ENCODE measurements at places on chromosomes 3 and 15.

- DNase-seq, result peak; percentile 4
Observed at GRCh38 chr3:65436580-65436979, 602.1 kb downstream of the MAGI1 start.

GRCh38 chr3:197478746-197479668 lies 76.8 kb downstream of the BDH1 start:
- DNase-seq, result peak; percentile 84

DNA sequence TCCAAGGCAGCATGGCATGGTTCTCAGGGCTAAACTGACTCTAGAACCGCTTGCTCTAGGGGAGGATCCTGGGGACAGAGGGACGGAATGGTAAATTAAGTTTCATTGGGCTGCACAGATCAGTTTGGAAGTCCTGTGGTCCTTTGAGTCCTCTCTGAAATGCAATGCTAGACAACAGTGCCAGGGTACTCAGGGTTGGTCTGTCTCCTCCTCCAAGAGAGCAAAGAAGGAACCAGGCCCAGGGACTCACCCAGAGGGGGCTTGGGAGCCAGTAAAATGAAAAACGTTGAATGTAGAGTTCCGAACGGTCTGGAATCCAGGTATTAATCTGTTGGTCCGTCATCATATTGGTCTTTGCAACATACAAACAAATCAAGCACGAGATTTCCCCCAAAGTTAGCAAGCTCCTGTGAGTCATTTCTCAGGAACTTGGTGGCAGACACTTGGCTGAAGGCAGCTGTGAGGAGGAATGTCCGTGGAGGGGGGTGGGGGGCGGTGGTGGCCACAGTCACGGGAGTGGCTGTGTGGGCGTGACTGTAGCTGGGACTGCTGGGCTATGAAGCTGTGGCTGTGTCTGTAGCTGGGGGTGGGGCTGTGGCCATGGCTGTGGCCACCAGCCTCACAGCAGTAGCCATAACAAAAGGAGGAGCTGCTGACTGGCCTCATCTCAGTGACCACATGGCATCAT lies 361.0 kb downstream of the SHQ1 start:
- DNase-seq, result peak; percentile 96

DNA sequence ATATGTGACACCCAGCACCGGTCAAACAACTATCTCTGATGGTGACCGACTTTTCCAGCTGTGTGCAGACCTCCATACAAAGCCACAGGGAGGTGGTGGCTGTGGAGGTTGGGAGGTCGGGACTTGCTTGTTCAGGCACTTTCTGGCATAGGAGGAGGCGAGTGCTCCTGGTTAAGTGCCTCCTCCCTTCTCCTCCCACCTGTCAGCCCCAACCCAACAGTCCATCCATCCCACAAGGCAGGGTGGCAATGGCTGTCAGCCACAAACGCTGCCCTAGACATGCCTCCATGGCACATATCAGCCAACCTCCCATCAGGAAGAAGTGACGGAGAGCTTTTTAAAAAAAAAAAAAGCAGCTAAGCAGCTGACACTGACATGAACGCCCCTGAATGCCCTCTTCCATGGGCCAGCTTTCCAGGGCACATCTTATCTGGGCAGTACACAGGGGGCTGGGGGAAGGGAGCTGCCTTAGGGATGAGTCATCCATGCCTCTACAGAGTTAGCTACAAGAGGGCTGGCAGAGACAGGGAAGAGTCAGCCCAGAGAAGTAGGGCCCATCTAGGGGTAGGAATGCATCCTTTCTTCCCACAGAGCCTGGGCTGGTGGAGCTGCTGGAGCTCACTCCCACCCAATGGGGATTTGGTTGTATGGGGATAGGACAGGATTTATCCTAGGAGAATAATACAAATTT lies 41.2 kb downstream of the CCDC12 start:
- DNase-seq, result peak; percentile 98

GRCh38 chr15:82751308-82751707 lies 41.6 kb upstream of the AP3B2 start:
- no peak for DNase-seq

GRCh38 chr15:40051616-40052415 lies 12.8 kb upstream of the SRP14 start:
- no peak for DNase-seq

- peak; percentile 69 for DNase-seq
Observed at GRCh38 chr3:197750396-197750831, 731 bp downstream of the FYTTD1 start.

Measured in EL (cell line).